ENCODE measurements at places on chromosomes 6 and 20. TPM values are rescaled to one million over a fixed set of nuclear protein-coding genes. Genes with fewer than 3 reads are reported as not detected.

DNA sequence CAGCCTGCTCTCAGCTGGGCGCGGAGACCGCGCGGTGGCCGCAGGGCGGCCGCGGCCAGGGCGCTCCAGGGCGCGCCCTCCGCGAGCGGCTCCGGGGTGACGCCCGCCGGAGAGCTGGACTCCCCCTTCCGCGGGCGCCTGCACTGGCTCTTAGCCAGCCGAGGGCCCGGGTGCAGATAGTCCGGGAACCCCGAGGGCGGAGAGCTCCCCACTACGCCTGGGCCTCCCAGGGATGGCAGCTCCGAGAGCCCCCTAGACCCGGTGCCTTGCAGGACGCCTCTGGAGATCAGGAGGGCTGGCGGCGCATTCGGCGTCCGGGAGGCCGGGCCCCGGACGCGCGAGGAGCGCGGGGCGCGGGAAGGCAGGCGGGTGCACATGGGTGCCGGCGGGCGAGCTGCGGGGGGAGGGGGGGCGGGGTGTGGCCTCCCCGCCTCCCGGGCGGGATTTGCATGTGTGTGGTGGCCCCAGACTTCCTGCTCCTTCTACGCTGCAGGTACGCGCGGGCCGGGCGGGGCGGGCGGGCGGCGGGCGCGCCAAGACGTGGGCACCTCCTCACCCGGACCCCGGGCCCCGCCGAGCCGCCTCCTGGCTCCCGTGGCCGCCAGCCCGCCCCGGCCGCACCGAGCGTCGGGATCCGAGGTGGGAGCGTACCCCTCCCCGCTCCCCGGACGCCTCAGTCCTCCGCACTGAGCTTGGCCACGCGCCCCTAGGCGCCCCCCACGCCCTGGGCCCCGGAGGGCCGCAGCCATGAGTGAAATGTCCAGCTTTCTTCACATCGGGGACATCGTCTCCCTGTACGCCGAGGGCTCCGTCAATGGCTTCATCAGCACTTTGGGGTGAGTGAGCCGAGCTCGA, at the start of gene ITPR3:
Gene ITPR3, plus strand, starts transcription at position 467 of the 855 bp plus-strand sequence. Its CDS starts 281 bp downstream, at position 748.
- peak; percentile 80 for ATAC-seq

GRCh38 chr6:156662025-156662445, 115.1 kb upstream of the ARID1B start:
- ATAC-seq, result no peak

GRCh38 chr6:20686142-20686541, 151.9 kb downstream of the CDKAL1 start:
- ATAC-seq, result no peak

The RGS17 gene
- 1.6 TPM for total RNA-seq

The RIMS4 gene
- 0.08 TPM for total RNA-seq

The GJA1 gene
- 116 TPM for total RNA-seq

Measured in esophagus mucosa (tissue), 1 donor.